Fibroblast of mammary gland (primary cell): ENCODE measurements at places on chromosomes 3 and 15.
A peak's percentile ranks its signal among the peaks of the same experiment; 100 is the strongest.

DNA sequence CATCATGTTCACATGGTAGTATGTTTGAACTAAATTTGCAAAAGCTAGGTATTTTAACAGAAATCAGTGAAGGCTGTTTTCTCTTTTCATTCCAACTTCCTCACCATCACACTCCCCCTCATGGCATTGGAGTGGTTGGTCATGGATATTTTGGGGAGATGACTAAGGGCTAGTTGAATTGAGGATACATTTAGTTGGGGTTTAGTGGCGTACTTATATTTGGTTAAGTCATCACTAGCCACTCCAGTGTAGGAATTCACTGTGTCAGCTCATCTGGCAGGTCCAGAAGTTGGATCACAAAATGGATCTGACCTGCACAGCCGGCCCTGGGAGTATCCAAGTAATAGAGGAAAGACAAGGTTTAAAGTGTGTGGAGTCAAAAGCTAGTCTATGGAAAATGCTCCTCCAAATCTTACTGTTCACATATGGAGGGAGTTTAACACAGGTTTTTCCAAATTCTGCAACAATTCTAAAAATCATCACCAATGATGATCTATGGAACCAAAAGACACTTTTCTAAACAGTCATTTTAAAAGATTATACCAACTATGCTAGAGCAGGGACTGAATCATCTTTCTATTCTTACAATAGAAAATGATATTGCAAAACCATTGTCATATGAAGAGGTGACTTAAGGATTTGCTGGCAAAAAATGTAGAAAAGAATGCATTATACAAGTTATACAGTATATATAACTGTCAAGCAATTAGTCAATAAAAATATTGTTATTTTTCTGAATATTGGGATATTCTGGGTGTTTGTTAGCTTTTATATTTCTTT lies 247.8 kb upstream of the PEX5L start:
- DNase-seq = peak; percentile 78

DNA sequence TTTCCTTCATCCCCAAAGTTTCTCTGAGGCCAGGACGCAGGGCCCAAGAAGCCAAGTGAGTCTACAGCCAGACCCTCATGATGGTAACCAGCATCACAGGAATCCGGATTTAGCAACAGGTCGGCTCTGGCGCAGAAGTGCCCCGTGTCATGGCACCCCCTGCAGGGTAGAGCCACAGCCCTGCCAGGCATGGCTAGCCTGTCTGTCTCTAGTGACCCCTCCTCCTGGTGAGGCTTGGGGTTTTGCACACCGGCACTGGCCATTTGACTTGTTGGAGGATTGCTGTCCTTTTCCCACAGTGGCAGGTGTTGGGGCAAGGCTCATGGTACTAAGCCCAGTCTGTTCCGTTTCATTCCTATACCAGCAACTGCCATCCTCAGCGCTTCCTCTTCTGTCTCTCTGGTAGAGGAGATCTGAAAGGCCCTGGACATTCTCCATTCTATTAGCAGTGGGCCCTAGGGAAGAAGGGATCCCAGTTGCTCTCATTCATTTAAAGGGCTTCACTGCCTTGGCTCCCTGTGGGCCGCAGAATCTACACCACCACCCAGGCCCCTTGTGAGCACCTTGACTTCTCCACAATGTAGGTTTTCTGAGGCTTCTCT lies 9.4 kb upstream of the CHAC1 start:
- DNase-seq = no peak

DNA sequence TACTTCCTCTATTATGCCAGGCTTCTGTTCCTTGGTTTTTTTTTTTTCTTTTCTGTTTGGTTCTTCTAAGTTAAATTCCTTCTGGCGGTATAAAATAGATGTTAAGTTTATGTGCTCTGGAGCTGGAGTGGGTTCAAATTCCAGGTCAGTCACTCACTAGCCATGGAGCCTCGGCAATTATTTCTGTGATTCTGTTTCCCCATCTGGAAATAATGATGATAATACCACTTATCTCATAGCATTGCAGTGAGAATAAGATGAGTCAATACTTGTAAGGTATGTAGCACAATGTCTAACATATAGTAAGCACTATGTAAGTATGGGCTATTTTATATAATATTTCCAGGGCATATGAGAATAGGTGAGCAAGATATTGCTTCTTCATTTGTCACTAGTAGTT lies 33.2 kb upstream of the ZDHHC23 start:
- peak; percentile 70 for DNase-seq

DNA sequence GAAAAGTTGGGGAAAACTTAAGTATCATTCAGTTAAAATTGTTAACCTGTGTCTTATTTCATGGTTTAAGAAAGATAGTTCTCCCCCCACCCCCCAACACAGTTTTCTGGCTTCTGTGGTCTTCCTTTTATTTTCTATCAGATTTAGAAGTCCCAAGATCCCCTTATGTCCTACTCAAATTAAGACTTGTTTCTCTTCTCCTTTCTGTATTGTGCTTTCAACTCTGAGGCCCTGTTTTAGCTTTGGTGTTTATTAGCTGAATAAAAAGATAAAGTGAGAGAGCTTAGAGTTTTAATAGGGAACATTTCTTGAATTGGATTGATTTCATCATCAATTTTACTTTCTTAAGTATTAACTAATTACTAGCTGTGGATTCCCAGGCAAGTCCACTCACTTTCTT lies 62.6 kb downstream of the AKAP13 start:
- DNase-seq = no peak

DNA sequence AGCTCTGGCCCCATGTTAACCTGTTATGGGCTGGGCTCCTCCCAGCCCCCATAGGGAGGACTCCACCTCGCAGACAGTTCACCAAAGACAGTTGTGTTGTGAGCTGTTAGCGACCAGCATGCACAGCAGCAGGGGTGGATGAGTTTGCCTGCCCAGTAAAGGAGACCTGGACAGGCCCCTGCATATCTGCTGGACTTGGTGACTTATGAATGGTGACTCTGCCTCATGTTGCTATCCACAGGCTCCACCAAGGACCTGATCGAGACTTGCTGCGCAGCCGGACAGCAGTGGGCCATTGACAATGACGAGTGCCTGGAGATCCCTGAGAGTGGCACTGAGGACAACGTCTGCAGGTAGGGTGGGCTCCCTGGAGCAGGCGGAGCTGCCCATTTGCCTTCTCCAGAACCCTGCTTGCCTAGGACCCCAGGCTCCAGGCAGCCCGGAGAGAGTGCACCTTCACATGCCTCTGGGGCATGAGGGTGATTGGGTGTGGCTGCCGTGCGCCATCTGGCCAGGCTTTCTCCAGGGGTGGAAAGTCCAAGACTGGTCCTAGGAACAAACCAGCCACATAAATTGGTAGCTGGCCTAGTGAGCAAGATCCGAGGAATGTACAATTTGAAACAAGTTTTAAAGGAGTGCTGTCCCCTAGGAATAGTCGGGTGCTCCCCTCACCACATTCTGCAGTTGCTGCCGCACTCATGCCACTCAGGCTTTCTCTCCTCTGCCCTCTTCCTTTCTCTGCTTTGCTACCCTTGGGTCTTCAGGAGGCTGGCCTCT lies 59.1 kb downstream of the FBLN2 start:
- DNase-seq = no peak

DNA sequence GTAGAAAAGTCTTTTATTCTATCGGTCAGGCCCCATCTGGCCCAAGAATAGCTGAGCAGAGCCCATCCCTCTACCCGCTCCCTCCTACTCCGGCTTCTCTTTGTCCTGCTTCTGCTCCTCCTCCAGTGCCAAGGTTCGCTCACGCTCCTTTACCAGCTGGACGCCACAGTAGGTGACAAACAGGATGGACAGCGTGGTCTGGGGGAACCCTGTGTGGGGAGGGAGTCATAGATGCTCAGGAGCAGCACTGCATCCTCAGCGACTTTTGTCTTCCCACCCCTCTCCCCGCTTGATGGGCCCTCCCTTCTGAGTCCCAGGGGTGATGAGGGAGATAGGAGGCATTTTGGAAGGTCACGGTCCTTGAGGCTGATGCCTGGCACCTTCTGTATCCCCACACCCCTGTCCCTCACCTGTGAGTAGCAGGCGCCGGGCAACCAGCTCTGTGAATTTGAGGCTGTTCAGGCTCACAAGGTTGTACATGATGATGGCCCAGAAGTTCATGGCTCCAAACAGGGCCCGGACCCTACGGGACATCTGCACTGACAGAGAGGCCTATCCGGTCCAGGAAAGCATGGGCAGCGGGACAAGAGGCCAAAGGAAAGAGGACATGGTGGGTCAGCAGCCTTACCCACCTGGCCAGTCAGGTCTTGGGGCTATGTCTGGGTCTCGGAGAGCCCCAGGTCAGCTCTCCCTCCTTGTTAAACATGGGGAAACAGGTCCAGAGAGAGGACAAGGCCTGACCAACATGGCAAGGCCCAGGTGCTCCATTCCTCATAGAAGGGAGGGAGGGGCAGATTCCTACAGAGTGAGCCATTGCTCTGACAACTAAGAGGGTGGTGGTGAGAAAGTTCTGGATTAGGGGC lies 7.6 kb downstream of the KLHL40 start:
- DNase-seq = no peak

- peak; percentile 86 for DNase-seq
Measured at GRCh38 chr3:71681224-71681668, 44.0 kb downstream of the EIF4E3 start.

- DNase-seq = no peak
Measured at GRCh38 chr3:29555590-29555989, 274.7 kb downstream of the RBMS3 start.

- peak; percentile 67 for DNase-seq
Measured at GRCh38 chr3:177050501-177051237, 146.6 kb downstream of the TBL1XR1 start.
